NCI-H1417 treated with DMSO at 0.1 percent for 48 hours (cell line): ENCODE measurements at places on chromosomes 3 and 15.

DNA sequence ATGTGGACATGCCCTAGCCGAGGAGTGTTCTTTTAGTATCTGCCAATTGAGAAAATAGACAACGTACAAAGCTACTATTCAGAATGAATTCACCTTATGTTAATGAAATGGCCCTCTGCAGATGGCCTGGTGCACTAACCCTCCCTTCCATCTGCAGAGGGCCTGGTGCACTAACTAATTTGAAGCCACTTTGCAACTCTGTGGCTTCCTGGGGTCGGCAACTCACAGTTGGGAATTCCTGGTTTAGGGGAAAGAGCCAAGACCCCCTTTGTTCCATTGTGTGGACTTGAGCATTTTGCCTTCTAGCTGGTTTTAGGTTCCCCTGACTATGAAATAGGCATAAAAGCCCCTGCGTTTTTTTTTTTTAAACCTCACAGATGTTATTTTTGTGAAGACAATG is 204.3 kb upstream of the UBE3A start:
- no peak for DNase-seq

- DNase-seq: no peak
These were observed 58.8 kb downstream of the NCEH1 start for GRCh38 chr3:172651936-172652625.

DNA sequence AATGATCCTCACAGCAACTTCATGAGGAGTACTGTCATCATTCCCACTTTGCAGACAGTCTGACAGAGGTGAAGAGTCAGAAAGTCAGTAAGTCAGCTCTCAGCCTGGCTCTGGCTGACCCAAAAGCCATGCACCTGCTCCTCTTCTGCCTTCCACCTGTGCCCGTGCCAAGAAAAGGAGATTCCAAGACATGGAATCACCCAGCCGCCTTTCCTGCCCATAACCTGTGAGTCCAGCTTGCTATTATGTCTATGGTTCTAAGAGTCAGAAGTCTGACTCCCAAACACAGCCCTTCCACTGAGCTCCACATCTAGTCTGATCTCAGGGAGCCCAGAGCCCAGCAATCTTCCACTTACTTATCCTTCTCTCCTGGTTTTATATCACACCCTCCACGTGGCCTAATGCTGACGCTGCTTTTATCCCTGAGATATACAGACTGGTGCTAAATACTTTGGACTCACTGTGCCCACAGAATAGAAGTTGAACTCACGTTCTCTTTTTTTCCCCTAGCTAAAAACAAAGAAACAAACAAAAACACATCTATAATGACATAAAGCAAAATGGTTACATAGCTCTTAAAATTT is 66.0 kb downstream of the PLD1 start:
- no peak for DNase-seq

- DNase-seq: no peak
These were observed 47.9 kb downstream of the HERC2 start for GRCh38 chr15:28273873-28274610.

DNA sequence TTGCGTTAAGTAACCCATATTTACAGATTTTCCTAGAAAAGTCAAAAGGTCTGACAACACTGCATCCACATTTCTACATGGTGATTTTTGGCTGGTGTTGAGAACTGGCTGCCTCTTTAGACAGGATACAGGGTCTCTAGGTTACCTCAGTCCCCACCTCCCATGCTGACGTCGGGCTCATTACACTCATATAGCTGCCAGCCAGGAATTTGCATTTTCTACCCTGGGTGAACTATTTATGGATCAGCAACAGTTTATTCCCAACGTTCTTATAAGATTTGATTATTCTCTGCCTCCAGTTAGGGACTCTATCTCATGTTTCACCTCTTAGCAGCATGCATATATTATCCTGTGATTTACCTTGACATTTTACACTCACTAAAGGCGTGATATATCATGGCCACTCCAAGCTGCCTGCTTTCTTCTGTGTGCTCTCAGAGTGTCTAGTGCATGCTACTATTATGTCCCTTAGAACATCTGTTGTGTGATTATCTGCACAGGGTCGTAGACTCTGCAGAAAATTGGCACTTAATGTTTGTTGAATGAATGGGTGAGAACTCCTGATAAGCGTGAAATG is 49.0 kb downstream of the CLDN11 start:
- DNase-seq: peak; percentile 53

GRCh38 chr3:69752241-69752640 is 13.0 kb downstream of the MITF start:
- DNase-seq: no peak

DNA sequence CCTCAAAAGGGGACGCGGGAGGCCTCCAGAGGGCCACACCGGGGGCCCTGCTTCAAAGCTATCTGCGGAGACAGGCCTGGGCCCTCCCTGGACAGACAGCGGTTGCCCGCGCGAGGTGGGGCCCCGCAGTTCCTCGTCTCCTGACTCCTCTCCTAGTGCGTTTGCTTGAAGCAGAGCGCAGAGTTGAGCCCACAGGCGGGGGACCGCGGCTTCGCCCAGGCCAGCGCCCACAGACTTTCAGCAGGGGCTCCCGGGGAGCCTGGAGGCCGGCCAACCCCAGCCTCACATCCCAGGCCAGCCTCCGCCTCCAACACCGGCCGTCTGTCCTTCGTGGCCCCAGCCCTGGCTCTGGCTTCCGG is 540 bp upstream of the ADAMTS7 start:
- no peak for DNase-seq

DNA sequence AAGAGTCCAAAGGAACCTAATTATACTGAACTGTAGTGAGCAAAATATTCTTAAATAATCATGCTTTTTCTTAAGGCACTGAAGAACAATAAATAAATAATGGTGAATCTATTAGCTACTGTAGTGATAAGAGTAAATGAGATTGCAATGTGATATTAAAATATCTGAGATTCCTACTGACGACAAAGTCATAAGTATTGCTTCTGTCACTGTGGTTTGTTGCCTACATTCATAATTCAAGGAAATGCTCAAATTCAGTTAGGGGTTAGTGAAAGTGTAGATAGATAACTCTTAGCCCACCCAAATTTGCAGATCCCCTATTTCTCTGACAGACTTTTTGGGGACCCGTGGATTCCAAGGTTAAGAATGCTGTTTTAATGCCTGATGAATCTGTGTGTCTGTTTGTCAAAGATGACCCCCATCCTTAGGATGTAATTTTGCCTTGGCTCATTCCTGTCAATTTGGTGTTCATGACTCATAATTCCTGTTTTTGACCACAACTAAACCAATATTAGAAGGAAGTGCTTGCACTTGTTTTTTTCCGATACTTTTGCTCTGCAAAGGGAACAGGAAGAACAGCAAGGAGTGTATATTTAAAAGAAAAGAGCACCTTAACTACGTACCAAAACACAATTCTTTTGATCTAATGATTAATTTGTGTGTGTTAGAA is 86.7 kb downstream of the MAGI1 start:
- no peak for DNase-seq

DNA sequence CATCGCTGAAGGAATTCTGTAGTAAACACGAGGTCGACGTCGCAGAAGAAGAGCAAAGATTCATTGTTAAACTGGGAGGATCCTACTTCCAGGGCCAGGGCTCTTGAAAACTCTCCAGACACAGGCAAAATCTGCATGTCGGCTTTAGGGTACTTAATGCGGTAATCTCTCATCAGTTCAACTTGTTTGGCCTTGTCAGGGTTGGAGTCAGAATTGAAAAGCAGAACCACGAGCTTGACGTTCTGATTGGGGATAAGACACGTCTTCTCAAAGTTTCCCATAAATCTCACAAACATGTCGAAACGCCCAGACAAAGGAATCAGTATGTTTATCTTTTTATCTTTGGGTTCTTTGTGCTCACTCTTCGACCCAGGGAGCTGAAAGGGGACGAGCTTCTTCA is 74.0 kb downstream of the CHSY1 start:
- no peak for DNase-seq

- no peak for DNase-seq
These were observed 2.7 kb upstream of the OPA1 start for GRCh38 chr3:193590088-193590856.
